Endothelial cell (in vitro differentiated cells): ENCODE measurements at places on chromosomes 2 and 18.

DNA sequence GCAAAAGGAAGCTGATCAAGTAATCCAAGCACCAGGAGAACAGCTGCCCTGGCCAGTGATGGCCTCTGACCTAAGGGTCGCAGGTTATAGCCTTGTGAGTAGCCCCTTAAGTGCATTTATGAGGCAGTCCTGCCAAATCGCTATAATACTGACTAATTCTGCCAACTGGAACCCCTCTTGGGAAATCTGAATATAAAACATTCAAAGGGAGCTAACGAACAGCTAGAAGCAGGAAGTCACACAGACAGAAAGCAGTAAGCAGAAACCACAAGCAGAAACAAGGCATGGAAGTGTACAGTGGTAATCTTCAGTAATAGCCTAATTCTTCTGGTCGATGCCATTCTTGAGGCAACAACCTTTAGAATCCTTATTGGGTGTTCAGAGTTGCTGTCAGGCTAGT is 521.3 kb downstream of the METTL4 start:
- no peak for DNase-seq

- DNase-seq, result no peak
Measured at GRCh38 chr2:4792126-4792525, 900.1 kb upstream of the SOX11 start.

DNA sequence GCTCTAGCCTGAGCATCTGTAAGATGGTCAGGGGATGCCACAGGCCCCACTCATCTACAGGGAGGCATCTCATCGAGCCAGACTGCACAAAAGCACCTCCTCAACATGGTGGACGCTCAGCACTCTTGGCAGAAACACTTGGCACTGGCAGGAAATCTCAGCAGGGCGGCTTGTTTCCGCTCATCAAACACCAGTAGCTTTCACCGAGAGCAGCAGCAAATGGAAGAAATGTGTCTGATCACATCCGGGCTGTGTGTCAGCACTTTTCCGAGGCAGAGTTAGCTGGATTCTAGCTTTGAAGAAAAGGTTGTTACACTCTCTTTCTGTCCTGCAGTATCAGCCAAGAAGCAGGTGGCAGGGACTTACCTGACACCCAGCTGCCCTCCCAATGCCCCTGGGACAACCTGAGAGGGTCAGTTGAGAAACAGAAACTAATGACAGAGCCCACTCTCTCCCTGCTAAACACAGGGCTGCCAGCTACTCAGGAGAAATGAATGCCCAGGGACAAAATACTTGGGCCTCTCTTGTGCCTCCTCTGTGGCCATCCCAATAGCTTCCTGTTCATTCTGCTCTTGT is 68.9 kb upstream of the FZD7 start:
- no peak for DNase-seq

GRCh38 chr2:175218551-175218950 is 37.0 kb upstream of the ATP5MC3 start:
- DNase-seq, result no peak

DNA sequence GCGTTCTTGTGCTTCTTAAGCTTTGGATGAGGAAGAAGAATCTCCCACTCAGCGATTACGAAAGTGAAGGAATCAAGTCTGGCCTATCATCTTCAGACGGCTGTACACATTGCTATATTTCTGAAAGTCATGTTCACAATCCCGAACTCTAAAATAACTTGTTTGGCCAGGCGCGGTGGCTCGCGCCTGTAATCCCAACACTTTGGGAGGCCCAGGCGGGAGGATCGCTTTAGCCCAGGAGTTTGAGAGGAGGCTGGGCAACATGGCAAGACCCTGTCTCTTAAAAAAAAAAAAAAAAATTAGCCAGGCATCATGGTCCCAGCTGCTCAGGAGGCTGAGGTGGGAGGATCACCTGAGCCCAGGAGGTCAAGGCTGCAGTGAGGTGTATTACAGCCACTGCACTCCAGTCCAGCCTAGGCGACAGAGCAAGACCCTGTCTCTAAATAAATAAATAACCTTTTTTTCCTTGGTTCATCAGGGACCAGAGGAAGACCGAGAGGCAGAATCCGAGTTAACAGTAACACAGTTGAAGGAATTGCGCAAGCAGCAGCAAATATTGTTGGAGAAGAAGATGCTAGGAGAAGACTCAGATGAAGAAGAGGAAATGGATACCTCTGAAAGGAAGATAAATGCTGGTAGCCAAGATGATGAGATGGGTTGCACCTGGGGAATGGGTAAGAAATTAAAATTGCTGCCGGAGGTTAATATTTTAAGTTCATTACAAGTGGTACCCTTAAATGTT is 1.1 kb downstream of the SLC4A1AP start:
- no peak for DNase-seq

DNA sequence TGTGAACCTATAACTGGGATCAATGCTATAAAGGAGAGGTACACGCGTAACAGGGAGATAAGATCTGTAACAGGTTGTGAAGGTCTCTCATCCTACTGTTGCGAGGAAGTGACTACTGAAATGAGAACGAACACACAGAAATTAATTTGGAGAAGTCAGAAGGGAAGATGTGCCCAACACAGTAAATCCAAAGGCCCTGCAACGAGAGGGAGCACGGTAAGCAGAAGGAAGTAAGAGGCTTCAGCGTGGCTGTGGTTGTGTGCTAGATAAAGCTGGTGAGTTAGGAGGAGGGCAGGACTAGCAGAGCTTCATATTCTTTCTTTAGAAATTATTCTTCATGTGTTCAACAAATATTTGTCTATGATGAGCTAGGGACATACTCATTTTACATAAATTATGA is 2.5 kb upstream of the ATG16L1 start:
- no peak for DNase-seq

DNA sequence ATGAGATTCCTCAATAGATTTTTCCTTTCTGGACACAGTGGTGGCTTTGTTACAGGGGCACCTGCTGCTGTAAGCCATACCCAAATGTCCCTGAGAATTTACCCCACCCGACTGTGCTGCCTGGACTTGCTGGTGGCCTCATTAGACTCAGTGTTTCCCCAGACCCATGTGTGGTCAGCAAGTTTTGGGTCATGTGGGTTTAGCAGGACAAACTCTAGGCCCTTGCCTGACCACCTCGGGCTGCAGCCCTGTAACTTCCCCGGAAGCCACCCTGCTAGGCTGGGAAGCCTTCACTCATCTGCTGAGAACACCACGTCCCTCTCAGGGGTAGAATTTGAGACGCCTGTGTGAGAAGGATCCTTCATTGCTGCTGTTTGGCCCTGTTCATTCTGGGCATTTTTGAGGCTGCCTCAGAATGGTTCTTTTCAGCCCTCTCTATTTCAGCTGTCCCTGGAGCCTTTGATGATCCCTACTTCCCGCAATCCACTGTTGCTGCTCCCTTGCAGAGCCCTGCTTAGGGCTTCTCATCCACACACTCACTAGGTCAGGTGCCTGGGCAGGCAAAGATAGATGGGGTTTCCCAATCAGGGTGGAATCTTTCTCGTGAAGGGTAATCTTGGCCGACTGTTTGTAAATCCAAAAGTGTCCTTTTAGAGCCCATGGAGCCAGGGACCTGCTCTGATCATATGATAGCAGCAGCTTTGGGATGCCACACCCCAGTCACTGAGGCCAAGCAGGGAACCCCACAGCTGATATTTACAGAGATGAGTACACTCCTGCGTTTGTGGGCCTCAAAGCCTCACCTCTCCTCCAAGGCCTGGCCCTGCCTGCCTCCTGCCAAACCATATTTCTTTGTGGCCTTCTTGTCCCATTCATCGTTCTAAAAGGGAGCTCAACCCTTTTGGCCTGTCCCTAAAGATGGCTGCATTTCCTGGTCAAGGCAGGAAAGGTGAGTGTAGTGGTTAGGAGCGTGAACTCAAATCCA is 6.7 kb downstream of the EHD3 start:
- DNase-seq, result no peak

GRCh38 chr18:78145096-78145495 is 834.5 kb upstream of the SALL3 start:
- no peak for DNase-seq

DNA sequence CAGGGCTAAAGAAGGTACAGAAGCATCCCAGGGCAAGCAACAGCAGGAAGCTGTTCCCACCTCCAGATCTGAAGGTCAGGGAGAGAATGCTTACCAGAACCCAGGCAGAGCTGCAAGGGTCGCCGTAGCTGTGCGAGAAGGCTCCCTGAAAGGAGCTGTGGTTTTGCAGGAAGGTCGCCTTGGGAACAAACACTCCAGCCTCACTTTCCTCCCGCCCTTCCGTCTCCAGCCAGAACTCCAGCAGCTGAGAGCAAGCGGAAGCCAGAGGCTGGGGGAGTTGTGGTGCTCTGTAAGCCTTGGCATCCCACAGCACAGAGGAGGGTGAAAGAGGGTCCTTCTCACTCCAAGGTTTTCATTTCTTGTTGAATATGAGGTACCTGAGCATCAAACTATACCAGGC is 18.3 kb upstream of the ICOS start:
- peak; percentile 16 for DNase-seq

DNA sequence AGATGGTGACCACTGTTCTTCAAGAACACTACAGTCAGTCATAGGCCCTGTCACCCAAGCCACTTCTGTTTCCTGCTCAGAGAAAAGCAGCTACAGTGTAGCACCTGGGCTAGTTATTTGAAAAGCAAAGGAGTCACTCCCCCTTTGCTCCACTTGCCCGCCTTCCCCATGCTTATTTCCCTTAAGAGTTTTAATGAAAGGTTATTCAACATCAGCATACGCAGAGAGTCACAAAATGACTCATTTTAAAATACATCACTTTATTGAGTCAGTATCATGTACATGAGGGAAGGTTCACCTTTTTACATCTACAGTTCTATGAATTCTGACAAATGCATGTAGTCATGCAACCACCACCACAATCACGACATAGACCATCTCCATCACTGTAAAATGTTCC is 71.3 kb downstream of the TNFRSF11A start:
- DNase-seq, result no peak

DNA sequence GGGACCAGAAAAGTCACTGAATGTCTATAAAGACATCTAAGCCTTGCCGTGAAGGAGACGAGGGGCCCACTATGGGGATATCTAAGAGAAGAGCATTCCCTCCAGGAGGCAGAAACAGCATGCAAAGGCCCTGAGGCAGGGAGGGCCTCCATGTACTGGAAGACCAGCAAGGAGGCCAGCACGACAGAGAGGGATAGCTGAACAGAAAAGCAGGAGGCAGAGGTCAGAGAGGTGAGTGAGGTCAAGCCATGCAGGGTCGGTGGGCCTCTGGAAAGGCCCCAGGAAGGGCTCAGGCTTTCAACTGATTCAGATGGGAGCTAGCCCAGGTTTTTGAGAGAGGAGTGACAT is 5.7 kb downstream of the TRABD2A start:
- DNase-seq, result no peak

DNA sequence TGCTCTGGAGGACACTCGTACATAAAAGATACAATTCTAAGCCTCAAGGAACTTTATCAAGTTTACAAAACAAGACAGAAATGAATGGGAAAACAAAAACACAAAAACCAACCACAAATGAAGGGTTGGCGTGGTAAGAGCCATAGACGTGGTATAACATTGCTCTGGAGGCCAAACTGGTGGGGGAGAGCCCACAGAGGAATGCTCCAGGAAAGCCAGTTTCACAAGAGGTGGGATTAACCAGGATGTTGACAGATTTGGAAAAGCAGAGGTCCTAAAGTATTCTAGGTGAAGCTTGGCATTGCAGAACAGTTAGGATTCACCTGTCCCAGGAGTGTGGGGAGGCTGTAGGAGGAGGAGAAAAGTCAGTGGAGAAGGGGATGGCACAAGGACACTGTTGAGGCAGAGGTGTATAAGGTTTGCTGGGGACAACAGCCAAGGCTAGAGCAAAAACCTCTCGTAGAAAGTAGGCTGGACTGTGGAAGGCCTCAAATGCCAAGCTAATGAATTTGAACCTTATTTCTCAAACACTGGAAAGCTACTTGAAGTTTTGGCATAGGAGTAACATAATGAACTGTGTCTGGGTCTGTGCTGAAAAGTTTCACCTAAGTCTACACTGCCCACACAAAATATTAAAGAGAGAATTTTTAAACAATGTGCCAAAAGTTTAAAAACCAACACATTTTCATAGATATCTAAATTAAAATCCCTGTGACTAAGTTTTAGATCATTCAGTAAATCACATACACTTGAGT is 135.1 kb downstream of the THADA start:
- no peak for DNase-seq

- no peak for DNase-seq
Measured at GRCh38 chr2:214607051-214607450, 196.2 kb downstream of the VWC2L start.

GRCh38 chr18:38539371-38539770 is 973.8 kb upstream of the CELF4 start:
- no peak for DNase-seq

GRCh38 chr2:48320742-48321141 is 209.2 kb upstream of the STON1 start:
- no peak for DNase-seq

- DNase-seq, result no peak
Measured at GRCh38 chr2:177909962-177910361, 162.6 kb downstream of the PDE11A start.

- DNase-seq, result no peak
Measured at GRCh38 chr2:149375801-149376361, 45.5 kb downstream of the LYPD6 start.

- DNase-seq, result no peak
Measured at GRCh38 chr18:23231340-23232021, 96.2 kb downstream of the CABLES1 start.

DNA sequence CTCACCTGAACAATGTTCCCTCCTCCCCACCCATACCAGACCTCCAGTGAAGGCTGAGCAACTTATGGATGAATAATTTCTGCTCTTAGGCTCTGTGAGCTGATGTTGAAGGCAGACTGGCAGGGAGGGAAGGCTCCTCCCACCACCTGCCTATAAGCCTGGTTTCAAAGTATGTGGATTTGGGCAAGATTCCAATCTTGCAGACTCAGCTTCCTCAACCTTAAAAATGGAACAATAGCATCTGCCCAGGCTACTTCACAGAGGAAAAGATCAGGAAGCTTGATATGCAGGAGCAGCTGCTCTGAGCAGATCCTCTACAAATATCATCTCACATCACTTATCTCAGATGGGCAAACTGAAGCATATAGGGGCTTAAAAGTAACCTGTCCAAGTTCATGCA is 112.2 kb downstream of the ZFP36L2 start:
- no peak for DNase-seq
